ENCODE measurements at places on chromosomes 4 and X.
A peak's percentile ranks its signal among the peaks of the same experiment; 100 is the strongest.

DNA sequence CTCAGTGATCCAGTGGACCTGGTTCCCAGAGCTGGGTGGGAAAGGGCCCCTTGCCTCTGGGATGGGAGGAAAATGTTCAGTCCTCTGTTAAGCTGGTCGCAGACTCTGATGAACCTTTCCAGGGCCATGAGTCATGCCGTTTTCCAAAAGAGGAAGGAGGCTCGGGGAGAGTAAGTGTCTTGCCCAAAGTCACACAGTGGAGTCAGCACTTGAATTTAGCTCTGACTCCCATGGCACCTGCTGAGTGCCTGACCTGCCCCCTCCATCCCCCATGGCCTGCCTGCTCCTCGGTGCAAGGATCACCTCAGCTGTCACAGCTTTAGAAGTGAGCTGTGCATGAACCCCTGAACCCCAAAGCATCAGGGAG is 14.0 kb upstream of the KIAA0232 start:
- no peak for DNase-seq

GRCh38 chr4:3388471-3389232 is 53.1 kb upstream of the HGFAC start:
- DNase-seq, result no peak

DNA sequence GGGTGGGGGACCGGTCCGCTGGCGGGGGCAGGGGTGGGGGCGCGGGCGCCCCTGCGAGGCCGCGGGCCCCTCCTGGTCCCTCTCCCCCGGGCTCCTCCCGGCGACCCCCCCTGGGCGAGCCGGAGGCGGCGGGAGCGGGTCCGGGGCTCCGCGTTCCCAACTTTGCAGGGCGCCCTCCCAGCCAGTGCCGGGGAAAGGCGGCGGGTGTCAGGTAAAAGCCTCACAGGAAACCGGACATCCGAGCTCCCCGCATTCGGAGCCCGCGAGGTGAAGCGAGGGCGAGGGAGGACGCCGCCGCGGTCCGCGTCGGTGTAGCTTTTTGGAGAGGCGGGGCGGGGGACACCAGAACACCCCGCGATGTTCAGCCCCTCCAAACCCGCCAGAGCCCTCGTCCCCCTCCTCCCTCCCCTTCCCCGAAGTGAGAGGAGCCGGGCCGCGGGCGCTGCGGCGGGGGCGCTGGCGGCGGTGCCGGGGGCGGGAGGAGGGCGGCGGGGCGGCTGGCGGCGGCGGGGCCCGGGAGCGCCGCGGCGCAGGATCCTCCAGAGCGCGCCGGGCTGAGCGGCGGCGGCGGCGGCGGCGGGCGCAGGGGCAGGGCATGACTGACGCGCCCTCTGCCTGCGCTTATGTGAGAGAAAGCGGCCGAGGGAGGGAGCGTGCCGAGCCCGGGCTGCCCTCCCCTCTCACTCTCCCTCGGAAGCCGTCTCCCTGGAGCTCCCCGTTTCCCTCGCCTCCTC is at the start of gene VEGFC:
Gene VEGFC (minus strand): TSS at position 597 of the 734 bp plus-strand sequence. CDS start 611 bp downstream, outside the sequence.
- DNase-seq, result no peak

GRCh38 chr4:155704841-155705404 is 38.3 kb downstream of the GUCY1A1 start:
- no peak for DNase-seq

DNA sequence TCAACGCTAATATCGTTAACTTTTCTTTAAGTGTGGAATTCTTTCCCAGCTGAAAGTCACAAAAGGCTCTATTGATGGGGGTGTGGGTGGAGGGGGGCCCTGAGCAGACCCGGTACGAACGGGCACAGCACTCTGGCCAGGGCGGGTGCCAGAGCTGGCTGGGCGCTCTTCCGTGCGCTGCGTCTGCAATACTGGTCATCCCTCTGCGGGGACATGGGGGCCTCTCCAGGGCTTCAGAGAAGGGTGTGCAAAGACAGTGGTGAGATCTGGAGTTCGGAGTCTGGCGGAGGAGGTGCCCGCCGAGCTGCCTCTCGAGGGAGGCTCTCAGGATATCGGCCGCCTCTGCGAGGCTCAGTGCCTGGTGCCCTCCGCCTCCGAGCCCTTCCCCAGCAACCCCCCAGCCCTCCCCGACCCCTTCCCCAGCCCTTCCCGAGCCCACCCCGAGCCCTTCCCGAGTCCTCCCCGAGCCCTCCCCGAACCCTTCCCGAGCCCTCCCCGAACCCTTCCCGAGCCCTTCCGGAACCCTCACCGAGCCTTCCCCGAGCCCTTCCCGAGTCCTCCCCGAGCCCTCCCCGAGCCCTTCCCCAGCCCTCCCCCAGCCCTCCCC is 34.3 kb downstream of the FGFRL1 start:
- DNase-seq, result no peak

DNA sequence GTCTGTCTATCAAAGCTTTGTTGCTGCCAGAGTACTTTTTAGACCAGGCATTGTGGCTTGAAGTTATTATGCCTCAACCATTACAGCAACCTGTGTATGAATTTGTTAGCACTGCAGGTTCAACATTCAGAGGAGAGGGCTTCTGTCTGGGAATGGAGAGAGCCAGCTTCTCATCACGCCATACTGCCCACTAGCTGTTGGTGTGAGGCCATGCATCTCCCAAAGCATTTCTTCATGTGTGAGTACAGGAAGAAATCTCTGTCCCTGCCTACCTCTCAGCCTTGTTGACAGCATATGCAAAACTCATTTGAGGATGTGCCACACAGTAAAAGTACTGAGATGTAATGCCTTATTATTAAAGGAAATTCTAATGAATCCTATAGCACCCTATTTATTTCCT is 76.9 kb upstream of the PPARGC1A start:
- DNase-seq, result no peak

- DNase-seq, result peak; percentile 19
Observed at GRCh38 chrX:29082558-29082957, 495.3 kb downstream of the IL1RAPL1 start.

DNA sequence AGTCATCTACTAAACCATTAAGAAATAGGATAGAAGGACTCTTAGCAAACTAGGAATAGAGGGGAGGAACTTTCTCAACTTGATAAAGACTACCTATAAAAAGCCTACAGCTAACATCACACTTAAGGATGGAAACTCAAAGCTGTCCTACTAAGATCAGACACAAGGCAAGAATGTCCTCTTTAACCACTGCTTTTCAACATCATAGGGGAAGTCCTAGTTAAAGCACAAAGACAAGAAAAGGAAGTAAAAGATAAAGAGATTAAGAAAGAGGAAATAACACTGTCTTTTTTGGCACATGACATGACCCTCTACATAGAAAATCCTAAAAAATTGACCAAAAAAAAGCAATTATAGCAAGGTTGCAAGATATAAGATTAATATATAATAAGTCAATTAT is 136.6 kb downstream of the FBXW7 start:
- no peak for DNase-seq

DNA sequence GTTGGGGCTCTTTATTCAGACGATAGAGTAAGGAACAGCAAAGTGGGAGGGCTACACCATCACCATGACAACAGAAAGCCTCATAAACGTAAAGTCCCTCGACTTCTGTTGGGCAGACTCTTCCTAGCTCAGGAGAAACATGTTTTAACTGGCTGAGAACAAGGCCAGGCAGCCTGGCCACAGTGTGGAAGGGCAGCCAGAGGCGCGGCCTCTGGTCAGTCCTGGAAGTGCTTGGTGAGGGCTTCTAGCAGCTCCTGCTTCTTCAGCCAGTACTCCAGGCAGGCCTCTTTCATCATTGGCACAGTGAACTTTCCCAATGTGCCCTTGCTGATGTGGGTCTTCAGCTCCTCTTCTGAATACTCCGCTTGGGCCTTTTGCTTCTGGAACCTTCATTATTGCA is 690.9 kb downstream of the PCDH19 start:
- DNase-seq, result no peak

DNA sequence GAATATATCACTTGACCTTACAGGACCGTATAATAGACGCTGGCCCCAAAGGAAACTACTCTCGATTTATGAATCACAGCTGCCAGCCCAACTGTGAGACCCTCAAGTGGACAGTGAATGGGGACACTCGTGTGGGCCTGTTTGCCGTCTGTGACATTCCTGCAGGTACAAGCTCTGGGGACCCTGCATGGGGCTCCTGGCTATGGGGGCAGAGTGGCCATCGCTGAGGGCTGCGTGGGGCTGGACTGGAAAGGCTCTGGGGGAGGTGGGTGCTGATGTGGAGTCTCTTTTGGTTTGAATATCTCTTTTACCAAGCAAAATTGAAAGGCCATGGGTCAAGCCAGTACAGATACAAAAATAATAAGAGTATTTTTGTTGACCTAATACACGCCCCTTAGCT is 33.9 kb downstream of the NELFA start:
- DNase-seq, result no peak

DNA sequence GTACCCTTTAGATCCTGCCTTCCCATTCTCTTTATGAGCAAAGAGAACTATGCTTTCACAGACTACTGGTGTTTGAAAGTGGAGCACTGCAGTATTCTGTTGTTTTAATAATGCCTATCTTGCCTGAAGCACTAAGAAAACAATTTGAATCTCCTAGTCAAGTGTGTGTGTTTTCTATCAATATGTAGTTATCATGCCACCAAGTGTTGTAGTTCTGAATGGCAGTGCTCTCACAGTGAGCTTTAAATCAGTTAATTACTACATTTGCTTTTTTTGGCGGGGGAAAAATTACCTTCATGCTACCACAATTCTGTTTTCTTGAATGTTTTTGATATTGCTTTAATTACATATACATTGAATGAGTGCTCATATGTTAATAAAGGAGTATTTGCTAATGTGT is 143.6 kb upstream of the FAM47A start:
- peak; percentile 4 for DNase-seq

DNA sequence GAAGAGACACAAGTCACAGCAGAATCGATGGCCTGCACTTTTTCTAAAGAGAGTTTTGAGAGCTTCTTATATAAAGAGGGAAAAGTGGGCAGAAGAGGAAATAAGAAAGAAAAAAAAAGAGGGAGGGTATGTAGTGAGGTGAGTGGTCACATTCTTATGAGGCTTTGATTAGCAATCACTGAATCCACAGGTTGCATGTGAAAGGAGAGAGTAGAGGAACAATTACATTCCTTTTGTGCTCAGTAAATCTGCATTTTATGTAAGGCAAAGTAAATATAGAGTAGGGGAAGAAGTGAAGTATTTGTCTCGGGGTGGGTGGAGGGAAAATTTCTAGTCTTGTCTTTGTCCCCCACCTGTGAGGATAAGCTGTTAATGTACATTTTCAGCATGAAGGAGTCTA is 26.8 kb upstream of the MBTPS2 start:
- no peak for DNase-seq

GRCh38 chrX:26037367-26037766 is 100.8 kb upstream of the MAGEB18 start:
- DNase-seq, result no peak

DNA sequence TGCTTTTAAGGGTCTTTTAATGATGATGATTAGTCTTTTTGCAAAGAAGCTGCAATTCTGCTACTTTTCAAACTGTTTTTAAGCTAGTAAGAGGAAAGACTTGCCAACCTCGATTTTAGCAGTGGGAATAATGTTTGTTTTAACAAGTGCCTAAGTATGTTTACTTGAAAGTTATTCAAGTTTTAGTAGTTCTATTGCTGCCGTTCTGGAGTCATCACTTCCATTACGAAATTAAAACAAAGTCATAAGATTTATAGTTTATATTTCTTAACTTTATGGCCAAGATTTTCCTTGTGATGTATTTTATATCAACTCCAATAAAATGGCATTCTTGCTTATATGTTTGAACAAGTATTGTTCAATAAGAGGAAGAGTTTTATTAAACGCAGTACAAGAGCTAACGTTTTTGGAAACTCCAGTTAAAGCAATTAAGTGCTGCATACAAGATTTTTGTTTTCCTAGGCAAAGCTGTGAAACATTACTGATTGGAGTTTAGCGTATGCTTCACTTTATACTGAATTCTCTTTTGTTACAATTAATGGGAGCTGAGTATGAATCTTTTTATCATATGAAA is 211.3 kb downstream of the TENM3 start:
- no peak for DNase-seq

GRCh38 chr4:85102606-85103005 is 136.1 kb upstream of the WDFY3 start:
- no peak for DNase-seq

DNA sequence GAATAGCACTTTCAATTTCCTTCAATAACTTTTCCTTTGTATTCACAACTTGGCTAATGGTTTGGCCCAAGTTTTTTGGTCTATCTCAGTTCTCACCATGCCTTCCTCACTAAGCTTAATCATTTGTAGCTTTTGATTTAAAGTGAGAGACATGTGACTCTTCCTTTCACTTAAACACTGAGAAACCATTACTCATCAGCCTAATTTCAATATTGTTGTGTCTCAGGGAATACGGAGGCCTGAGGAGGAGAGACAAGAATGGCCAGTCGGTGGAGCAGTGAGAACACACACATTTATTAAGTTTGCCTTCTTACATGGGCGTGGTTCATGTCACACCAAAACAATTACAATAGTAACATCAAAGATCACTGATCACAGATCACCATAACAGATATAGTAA is 56.7 kb downstream of the TSPAN5 start:
- DNase-seq, result no peak

DNA sequence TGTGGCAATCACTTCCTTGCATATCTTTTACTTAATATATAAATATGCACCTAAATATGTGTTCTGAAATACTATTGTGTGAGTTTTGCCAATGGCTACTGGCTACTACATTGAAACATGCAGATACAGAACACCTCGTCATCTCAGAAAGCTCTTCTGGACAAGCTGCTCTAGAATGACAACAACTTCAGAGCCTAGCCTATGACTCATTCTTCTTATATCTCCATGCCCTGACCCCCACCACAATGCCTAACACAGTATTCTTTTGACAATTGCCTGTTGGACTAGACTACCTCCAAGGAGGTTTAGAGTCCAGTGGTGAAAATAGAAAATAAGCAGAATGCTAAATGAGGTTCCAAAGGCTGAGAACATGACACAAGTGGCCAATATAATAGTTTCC is 17.6 kb upstream of the DMP1 start:
- no peak for DNase-seq

GRCh38 chrX:80747832-80748231 is 61.8 kb downstream of the BRWD3 start:
- DNase-seq, result no peak

- DNase-seq, result peak; percentile 10
Observed at GRCh38 chrX:135484641-135485289, 35.7 kb upstream of the INTS6L start.

DNA sequence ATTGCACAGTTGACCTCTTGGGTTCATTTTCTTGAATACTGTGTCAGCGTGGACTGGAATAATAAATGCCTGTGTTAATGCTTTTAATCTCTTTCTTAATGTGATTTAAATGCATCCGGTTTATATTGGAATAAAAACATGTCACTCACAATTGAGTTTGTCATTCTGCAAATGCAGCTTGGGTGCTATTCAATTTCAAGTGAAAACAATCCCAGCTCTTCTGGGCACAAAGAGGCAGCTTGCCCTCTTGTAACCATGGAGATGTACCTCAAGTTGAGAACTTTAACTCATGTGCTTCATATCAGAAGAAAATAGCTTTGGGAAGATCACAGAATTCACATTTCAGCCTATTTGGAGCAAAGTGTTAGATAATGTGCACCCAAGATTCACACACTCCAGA is 355.7 kb upstream of the GNPDA2 start:
- DNase-seq, result no peak

DNA sequence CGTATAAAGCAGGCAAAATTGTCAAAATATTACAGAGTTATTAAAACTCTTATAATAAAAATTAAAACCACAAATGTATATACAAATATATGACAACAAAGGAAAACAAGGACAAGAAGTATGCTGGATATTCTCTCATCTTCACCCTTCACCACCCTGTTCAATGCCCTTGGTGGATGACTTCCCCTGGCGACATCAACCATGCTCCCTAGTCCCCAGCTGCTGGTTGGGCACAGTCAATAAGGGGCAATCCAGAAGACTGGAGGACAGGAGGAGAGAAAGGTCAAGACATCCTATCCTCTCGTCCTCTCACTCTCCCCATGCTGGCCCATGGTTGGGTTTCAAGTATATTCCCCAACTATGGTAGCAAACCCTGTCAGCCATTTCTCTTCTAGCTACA is 71.2 kb downstream of the CXCL13 start:
- DNase-seq, result no peak
